ENCODE measurements at places on chromosomes 16 and 17. TPM values are rescaled to one million over a fixed set of nuclear protein-coding genes. Genes with fewer than 3 reads are reported as not detected.

Gene KRT16
- total RNA-seq: 0.72 TPM

Gene CCDC92B
- 0.21 TPM for total RNA-seq

Gene OR4D1
- total RNA-seq: 0.03 TPM

Gene ATP2A1
- total RNA-seq: 2.7 TPM

Gene TM4SF5
- total RNA-seq: 0.55 TPM

Gene RNF157
- total RNA-seq: 10.6 TPM

Gene DDX28
- 19.1 TPM for total RNA-seq

Gene KRT12
- total RNA-seq: not detected

Gene IGFALS
- not detected for total RNA-seq

Gene SP6
- total RNA-seq: 3.0 TPM

Gene CEP295NL
- 0.39 TPM for total RNA-seq

Gene KRT25
- not detected for total RNA-seq

Gene CDH16
- 0.28 TPM for total RNA-seq

Gene SPHK1
- total RNA-seq: 54.4 TPM

Gene LRRC37A
- total RNA-seq: 0.75 TPM

Gene EFCAB5
- 0.81 TPM for total RNA-seq

Gene ANKRD40CL
- not detected for total RNA-seq

Gene ZSCAN10
- total RNA-seq: not detected

Gene ZNF385C
- total RNA-seq: 0.13 TPM
